Upper lobe of left lung (tissue), 6 donors: ENCODE measurements at places on chromosomes 5 and 9. TPM values are rescaled to one million over a fixed set of nuclear protein-coding genes. Genes with fewer than 3 reads are reported as not detected.

The GKAP1 gene
- 6.1 TPM for total RNA-seq

The NEUROG1 gene
- not detected for total RNA-seq

The ABLIM3 gene
- 19.8 TPM for total RNA-seq

The PCDHGC5 gene
- 5.3 TPM for total RNA-seq

The PDE6A gene
- not detected for total RNA-seq

The TICAM2 gene
- total RNA-seq: 0.67 TPM

The SLC25A25 gene
- 31.7 TPM for total RNA-seq

The NPR2 gene
- 8.5 TPM for total RNA-seq

The KIF4B gene
- 0.30 TPM for total RNA-seq

The PCDHB7 gene
- 1.4 TPM for total RNA-seq

The TRIP13 gene
- 2.1 TPM for total RNA-seq

The FCN2 gene
- not detected for total RNA-seq

The NUTM2G gene
- total RNA-seq: not detected

The PHYHD1 gene
- 82.2 TPM for total RNA-seq

The ZFP2 gene
- total RNA-seq: 4.2 TPM

The TTC23L gene
- total RNA-seq: 1.2 TPM

The OBP2B gene
- not detected for total RNA-seq

The CNTNAP3 gene
- 7.7 TPM for total RNA-seq

The ADAMTSL2 gene
- 1.4 TPM for total RNA-seq

The ERCC6L2 gene
- 117 TPM for total RNA-seq

The C9orf153 gene
- 1.5 TPM for total RNA-seq

The GADD45G gene
- total RNA-seq: 25.3 TPM

The IFNA21 gene
- not detected for total RNA-seq

The IRGM gene
- 6.3 TPM for total RNA-seq

The HCN1 gene
- total RNA-seq: 0.06 TPM

The MRPL22 gene
- total RNA-seq: 30.9 TPM

The SPINK7 gene
- total RNA-seq: not detected

The SLC6A7 gene
- 0.44 TPM for total RNA-seq

The MRPL50 gene
- total RNA-seq: 9.0 TPM

The PFN3 gene
- total RNA-seq: not detected

The CD274 gene
- total RNA-seq: 14.2 TPM

The ITK gene
- 15.2 TPM for total RNA-seq

The GLRX gene
- total RNA-seq: 89.7 TPM

The SHOC1 gene
- total RNA-seq: 0.79 TPM

The PCDHA9 gene
- total RNA-seq: 1.2 TPM

The NR6A1 gene
- total RNA-seq: 9.1 TPM

The BSPRY gene
- total RNA-seq: 9.8 TPM

The RASGEF1C gene
- not detected for total RNA-seq
